ENCODE measurements at places on chromosomes 6 and 20.

GRCh38 chr20:50379049-50379990 lies 130.9 kb upstream of the PTPN1 start:
- no peak for DNase-seq

GRCh38 chr6:81465859-81466258 lies 286.6 kb downstream of the TENT5A start:
- DNase-seq: no peak

GRCh38 chr20:41003143-41003935 lies 25.3 kb upstream of the TOP1 start:
- no peak for DNase-seq

- DNase-seq: no peak
These were observed 68.4 kb downstream of the ATG5 start for GRCh38 chr6:106257195-106257594.

DNA sequence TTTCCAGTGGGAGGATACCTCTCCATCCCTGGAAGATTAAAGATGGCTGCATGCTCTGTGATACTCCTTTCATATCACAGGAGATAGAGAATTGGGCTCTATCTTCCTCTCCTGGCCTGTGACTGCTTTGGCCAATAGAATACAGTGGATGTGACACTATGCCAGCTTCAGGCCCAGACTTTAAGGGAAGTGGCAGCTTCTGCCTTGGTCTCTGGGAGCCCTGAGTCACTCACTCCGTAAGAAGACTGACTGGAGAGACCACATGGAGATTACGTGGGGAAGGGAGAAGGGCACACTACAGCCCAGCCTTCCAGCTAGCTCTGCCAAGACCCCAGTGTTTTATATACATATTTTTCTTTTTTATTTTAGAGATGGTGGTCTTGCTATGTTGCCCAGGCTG lies 10.4 kb upstream of the MMP9 start:
- no peak for DNase-seq

DNA sequence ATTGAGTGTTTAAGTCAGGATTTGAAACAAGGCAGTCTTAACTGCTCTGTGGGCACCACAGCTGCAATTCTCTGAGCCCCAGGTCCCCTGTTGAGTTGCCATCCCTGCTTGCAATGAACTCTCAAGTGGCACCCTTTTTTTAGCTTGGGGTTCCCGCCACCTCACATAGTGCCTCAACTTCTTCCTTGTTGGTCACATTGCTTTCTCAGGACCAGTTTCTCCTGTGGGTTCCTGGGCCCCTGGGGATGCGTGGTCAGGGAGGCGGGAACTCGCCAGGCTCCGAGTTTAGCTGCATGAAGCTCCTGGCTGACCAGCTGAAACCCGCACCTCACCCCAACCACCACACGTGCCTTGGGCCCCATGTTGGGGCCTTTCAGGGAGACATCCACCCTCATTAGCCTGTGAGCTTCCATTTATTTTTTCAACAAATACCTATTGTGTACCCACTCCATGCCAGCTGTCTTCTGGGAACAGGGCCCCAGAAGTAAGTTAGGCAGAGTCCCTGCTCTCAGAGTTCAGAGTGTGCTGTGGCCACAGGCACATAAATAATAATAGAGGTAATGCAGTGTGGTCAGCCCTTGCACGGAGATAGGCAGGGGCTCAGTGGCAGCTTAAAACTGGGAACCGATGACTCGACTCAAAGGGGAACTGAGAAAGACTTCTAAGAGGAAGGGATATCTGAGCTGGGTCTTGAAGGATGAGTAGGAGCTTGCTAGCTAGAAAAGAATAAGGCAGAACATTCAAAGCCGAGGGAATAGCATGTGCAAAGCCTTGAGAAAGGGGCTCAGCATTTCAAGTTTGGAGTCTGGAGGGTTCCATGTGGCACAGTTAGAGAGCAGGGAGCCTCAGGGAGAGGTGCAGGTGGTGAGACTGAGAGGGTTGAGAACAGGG lies 33.9 kb upstream of the FAM83D start:
- DNase-seq: peak; percentile 74

DNA sequence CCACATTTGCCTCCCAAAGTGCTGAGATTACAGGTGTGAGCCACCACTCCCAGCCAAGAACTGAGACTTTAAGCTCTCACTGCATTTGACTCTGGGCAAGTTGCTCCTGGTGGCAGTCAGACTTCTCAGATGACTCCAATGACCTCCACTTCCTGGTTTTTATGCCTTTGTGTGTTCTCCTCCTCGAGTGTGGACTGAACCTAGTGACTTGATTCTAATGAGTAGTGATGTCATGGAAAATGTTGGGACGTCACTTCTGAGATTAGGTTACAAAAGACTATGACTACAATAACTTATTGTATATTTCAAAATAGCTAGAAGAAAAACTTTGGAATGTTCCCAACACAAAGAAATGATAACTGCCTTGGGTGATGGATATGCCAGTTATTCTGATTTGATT lies 12.0 kb downstream of the SPINT3 start:
- no peak for DNase-seq

DNA sequence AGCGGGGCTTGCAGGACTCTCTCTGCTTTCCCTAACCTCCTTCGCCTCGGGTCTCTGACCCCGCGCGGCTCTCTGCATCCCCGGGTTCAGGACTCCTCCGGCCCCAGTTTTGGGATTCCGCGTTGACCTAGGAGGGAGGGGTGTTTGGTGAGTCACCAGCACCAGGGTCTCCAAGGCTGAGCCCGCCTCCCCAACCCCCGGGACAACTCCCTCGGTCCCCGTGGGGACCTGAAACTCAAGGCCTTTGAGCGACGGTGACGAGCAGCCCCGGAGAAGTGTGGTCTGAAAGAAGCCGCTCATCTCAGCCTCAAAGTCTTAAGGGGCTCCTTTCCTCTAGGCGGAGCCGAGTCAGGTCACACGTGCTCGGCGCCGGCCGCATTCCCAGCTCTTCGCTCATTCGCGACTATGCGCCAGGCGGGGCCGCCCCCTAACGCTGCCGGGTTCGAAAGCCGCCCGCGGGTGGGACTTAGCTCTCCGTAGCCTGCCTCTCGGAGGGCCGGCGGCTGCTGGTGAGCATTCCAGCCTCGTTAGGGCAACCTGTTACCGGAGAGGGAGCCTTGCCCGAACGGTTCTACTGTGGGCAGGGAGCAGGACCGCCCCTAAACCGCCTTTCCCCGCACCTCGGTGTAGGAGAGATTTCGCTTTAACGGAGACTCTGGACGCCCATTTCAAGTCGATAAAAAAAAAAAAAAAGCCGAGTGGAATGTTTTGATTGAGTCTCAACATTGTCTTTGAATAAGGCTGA lies 3.0 kb upstream of the PRDM13 start:
- DNase-seq: no peak

All from GM06990 (cell line).